Kasumi-1 (cell line): ENCODE measurements at places on chromosomes 5 and 9.

GRCh38 chr9:3398232-3398648 lies 127.6 kb downstream of the RFX3 start:
- peak; percentile 50 for DNase-seq

DNA sequence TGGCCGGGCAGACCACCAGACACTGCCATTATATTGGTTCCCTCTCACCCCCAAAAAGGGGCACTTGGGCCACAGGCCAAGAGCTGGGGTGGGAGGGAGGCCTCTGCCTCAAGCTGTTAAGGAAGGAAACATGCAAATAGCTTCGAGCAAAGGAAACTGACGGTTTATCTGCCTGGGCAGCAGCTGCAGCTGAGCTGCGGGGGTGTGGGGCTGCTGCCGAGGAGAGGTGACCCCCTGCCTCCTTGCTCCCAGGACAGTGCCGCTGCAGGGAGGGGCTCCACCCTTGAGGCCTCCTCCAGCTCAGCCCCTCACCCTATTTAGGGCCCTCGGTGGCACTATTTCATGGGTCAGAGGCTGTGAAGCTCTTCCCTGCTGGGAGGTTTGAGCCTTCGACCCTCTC lies 789 bp downstream of the DOK3 start:
- DNase-seq, result peak; percentile 68

DNA sequence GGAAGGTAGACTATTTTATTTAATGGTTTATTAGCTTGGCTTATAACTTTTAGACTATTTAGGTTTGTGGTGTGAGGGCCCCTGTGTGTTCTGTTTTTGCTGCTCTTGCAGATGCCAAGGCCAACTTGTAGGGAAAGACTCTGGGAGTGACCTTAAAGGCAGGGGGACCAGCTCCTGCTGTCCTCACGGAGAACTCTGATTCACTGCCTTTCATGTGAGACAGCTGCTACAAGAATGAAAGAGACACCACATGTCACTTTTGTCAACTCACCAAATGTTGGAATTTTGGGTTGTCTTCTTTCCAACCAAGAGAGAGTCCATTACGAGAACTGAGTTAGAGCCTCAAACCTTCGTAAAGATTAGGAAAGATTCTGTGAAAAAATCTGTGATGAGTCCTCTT lies 258.3 kb upstream of the ADAMTSL1 start:
- DNase-seq, result no peak

- DNase-seq, result peak; percentile 79
Measured at GRCh38 chr9:104456831-104457230, 47.2 kb upstream of the OR13F1 start.

- peak; percentile 66 for DNase-seq
Measured at GRCh38 chr5:177496727-177497291, 595 bp downstream of the PDLIM7 start.

- DNase-seq, result no peak
Measured at GRCh38 chr5:61342071-61342501, 10.0 kb downstream of the ZSWIM6 start.

GRCh38 chr9:99998266-99998665 lies 91.8 kb downstream of the STX17 start:
- no peak for DNase-seq

GRCh38 chr5:150172145-150172544 lies 5.6 kb downstream of the CDX1 start:
- no peak for DNase-seq

- peak; percentile 62 for DNase-seq
Measured at GRCh38 chr5:149837680-149838269, 106.8 kb downstream of the PDE6A start.

GRCh38 chr5:5409151-5409810 lies 13.2 kb upstream of the ICE1 start:
- no peak for DNase-seq

DNA sequence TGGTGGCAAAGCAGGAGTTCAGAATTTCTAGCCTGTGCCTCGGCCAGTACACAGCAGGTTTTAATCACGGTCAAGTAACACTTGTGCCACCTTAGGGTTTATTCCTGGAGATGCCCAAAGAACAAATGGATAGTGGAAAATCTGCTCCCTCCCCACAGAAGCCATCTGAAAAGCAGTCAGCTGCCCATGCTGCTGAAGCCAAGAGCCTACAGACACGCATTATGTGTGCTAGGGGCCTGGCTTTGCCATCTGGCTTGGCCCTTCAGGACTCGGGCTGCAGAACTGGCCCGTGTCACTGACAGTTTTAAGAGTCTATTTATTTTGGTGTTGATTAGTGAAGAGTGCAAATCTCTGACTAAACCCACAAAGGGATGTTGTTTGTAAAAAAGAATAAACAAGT lies 11.1 kb downstream of the ARSB start:
- no peak for DNase-seq

- peak; percentile 21 for DNase-seq
Measured at GRCh38 chr5:57277085-57277484, 103.2 kb downstream of the GPBP1 start.

GRCh38 chr5:109929911-109930310 lies 240.2 kb downstream of the MAN2A1 start:
- DNase-seq, result peak; percentile 5

GRCh38 chr9:98532574-98532973 lies 176.2 kb downstream of the GABBR2 start:
- no peak for DNase-seq

DNA sequence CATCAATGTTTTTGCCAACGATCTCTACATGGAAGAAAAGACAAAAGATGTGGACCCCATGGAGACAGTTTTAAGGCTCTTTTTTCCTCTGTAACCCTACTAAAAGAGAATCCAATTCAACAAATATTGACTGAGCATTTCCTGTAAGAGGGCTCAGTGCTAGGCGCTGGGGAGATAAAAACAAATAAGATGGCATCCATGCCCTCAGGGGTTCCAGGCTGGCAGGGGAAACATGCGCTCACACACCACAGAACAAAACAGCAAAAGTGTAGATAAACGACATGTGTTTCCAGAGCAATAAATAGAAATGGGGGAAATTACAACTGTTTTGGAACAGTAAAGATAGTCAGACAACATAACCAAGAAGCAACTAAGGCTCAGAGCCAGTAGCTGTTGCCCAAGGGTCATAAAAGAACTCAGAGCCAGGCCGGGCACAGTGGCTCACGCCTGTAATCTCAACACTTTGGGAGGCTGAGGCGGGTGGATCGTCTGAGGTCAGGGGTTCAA lies 25.2 kb downstream of the ZNF608 start:
- no peak for DNase-seq

- no peak for DNase-seq
Measured at GRCh38 chr5:178307267-178308045, 74.9 kb upstream of the PHYKPL start.

DNA sequence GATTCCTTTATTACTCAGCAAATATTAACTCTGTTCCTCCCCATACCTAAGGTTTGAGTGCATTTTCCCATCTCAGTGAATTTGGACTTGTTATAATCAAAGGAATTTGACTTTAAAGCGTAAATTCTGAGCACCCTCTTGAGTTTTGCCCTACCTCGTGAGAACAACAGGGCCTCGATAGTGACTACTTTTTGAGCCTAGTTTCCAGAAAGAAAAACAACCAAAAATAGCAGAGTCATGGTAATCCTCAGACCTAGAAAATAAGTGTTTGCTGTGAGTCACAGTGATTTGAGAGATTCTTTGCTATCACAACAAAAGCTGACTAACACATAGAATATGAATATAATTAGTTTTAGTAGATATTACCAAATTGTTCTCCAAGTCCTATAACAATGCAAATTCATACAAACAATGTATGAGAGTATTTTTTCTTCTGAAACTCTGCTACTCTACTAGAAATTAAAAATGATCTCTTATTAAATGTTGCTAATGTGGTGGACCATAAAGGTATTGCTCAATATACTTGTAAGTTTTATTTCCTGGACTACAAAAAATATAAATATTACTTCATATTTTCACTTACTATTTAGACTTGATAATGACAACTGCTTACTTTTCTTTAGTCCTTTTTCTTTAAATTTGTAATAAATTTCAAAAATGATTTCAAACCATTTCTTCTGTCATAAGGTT lies 759.7 kb downstream of the BRINP1 start:
- no peak for DNase-seq

GRCh38 chr5:125056671-125057485 lies 310.4 kb upstream of the ZNF608 start:
- DNase-seq, result no peak

DNA sequence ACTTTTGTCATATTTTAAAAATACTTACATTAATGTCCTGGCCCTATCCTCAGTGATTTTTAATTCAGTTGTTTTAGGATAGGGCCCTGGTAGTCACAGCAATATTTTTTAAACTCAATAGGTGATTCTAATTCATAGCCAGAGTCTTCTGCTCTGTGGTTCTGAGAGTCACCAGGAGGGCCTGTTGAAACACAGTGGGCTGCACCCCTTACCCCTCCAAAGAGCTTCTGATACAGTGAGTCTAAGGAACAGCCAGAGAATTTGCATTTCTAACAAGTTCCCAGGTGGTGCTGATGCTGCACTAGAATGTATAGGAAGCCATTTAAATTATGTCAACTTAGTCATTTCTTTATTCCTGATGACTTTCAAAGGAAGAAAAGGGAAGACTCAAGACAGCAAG lies 458.3 kb upstream of the ARRDC3 start:
- DNase-seq, result no peak

- DNase-seq, result no peak
Measured at GRCh38 chr9:73667749-73668148, 516.1 kb downstream of the ANXA1 start.

DNA sequence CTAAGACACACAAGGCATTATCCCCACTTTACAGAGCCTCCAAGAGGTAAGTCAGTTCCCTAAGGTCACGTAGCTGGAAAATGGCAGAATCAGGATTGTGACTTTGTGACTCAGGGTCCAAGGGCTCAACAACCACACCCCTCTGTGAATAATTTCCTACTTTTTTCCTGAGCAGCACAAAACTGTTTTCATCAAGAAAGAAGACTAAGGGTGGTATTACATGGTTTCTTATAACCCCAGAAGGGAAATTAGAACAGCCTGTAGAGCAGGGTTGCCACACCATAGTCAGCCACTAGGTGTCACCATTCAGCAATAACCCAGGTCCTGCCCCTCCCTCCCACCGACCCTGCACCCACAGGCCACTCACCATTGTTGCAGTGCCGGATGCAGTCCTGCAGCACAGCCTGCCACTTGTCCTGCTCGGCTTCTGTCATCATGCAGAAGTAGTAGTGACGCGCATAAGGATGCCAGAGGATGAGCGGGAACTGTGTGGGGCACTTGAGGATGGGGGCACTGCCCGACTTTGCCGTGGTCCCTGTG lies 72.1 kb downstream of the LRSAM1 start:
- DNase-seq, result peak; percentile 8

- no peak for DNase-seq
Measured at GRCh38 chr5:134113363-134113889, 1.1 kb upstream of the TCF7 start.

- no peak for DNase-seq
Measured at GRCh38 chr5:65819905-65820240, 97.9 kb downstream of the NLN start.

DNA sequence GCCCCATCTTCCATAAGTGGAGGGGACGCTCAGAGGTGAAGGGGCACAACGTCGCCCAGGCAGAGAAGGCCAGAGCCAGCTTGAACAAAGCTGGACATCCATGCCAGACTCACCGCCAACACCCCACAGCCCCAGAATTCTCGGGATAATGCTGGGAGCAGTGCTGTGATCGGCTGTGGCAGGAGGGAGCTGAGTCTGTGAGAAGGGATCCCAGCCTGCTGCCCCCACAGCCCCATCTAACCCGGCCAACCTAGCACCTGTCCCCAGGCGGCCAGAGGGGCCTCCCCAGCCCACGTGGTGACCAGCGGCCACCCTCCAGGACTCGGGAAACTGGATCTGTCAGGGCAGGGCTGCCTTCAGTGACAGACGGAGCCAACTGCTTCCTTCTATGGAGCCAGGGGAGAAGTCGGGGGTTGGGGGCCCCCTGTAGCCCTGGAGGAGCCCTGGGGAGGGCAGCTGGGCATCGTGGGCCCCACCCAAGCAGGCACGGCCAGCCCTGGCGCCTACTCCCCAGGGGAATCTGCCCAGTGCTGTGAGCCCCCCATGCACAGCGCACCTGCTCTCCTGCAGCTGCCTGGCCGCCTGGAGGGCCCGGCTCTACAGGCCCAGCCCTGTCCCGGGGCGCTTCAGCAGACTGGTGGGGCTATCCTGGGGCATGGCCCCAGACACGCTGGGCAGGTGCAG lies 6.0 kb downstream of the BRD3 start:
- no peak for DNase-seq

- DNase-seq, result no peak
Measured at GRCh38 chr5:169450464-169450863, 133.1 kb upstream of the SPDL1 start.

DNA sequence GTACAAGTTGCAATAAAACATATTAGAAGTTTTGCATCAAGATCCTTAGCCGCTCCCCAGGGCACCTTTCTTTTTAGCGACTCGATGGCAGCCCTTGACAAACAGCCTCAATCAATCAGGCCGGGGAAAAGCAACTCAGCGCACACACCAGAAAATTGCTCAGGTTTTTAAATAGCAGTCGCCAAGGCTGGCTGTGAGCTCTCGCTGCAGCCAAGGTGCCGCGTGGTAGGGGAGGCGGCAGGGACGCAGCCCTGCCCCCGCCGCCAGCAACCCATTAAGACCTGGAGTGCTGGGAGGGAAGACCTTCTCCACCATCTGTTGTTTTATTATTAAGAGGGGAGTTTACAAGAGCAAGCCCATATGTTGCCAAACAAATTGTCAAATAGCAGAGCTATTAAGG lies 22.6 kb downstream of the ASS1 start:
- no peak for DNase-seq

- DNase-seq, result no peak
Measured at GRCh38 chr9:87515006-87515405, 17.3 kb downstream of the DAPK1 start.

DNA sequence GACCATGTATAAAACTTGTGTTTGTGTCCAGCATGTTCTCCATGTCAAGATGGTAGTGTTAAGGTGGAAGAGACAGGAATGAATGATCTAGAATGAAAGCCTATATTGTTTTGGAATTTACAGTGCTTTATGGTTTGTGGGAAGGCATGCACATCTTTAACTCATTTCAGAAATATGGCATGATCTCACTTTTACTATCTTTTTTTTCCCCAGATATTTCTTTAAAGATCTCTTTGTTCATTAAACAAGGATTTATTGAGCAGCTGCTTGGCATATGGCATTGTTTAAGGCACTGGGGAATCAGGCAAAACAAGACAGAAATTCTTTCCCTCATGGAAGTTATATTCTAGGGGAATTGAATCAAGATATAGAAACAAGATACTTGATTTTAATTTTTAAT lies 51.7 kb downstream of the SLC12A2 start:
- DNase-seq, result no peak

- peak; percentile 86 for DNase-seq
Measured at GRCh38 chr5:32613050-32613672, 27.8 kb downstream of the SUB1 start.
